ENCODE measurements at places on chromosomes 16 and 17.

DNA sequence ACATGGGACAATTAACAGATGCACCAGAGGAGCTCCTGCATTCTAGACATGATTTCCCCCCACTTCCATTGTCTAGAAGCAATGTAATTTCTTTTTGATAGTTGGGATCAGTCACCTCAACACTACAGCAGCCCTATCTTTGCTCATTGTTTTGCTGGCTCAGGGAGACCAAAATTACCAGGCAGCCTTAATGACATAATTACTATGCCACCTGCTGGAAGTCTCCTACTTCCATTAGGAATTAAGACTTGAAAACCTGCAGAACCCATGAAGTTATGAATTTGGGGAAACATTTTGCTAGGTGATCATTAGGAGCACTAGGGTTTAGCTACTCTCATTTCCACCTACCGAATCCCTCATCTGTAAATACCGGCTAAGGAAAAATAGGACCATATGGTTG lies 312.0 kb upstream of the CA10 start:
- no peak for DNase-seq

- DNase-seq = no peak
These were observed 195.1 kb downstream of the CCDC182 start for GRCh38 chr17:57550016-57550415.

DNA sequence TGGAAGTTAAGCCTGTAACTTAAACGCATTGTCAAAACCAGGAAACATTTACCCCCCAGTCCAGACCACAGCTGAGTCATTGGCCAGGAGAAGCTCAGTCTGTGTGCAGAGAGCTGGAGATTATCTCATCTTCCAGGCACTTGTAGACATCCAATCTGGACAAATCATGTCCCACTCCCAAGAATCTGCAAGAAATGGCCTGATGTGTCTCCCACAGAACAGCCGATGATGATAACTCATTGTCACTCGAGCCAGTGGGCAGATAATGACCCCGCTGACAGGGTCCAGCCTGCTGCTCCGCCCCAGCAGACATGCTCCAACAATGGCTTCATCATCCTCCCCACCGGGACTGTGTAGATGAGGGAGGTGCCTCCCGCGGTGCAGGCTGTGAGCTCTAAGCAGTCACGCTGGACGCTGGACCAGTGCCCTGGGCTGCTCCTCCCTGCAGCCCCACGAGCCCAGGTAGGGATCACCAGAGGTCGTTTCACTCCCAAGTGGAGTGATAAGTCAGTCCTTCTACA lies 322.5 kb downstream of the C16orf95 start:
- DNase-seq = no peak

GRCh38 chr17:8153031-8153451 lies 837 bp upstream of the PER1 start:
- DNase-seq = no peak

DNA sequence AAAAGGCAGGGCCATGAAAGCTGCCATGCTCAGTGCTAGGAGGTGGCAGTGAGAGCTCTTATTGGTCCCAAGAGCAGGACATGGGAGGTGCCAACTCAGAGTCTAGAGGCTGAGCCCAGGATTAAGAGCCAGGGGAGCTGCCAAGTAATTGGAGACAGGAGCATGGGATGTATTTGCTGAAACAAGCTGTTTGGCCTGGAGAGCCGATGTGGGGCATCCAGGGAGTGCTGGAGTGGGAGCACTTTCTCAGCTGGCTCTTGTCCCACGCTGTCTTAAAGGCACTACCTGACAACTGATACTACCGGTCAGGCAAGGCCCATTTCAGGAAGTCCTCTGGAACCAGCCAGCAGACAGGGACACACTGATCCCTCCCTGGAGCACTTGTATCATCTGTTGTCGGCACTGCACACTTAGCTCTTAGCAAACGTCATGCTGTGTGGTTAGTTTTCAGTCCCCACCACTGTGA lies 19.3 kb downstream of the ANKFN1 start:
- DNase-seq = no peak

DNA sequence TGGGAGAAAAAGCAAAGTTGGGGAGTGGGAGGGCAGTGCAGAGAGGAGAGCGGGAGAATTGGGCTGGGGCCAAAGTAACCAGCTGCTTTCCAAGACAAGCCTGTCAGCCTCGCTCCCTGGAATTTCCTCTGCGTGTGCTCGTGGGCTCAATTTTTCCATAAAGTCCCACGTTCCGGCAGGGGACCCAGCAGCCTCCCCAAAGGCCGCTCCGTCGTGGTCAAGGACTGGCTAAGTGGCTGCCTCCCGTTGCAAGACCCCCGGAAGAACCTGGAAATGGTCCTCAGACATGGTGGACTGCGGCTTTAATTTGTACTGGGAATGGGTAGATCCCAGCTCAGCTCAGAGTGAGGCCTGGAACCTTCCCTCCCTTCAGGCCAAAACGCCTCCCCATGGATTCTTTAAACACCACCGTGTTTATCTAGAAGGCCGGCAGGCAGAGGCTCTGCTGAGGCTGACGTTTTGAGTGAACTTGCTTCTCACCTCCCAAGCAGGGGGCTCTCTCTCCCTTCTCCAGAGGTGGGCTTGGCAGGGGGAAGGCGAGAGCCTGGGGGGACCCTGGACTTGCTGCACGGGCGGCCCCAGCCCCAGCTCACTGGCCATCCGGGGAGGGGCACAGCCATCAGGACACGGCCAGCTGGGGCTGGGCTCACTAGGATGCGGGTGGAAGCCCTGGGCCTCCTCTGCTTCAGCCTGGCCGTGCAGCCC lies 190.0 kb downstream of the C16orf95 start:
- no peak for DNase-seq

DNA sequence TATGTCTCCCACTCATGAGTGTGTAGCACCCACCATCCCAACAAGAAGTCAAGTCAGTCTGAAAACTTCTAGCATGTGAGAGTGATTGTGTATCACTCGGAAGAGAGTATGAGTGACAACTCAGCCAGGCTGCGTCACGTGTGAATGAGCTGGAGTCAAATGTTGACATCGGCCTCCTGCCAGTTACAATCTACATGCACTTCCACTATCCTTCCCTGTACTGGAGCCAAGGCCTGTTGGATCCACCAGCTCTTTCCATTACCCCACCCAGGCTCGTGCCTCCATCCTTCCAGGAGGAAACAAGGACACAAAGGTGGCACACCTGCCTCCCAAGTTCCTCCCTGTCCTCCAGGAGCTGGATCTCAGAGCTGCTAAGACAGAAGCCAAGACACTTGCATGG lies 64.5 kb downstream of the ASIC2 start:
- no peak for DNase-seq

DNA sequence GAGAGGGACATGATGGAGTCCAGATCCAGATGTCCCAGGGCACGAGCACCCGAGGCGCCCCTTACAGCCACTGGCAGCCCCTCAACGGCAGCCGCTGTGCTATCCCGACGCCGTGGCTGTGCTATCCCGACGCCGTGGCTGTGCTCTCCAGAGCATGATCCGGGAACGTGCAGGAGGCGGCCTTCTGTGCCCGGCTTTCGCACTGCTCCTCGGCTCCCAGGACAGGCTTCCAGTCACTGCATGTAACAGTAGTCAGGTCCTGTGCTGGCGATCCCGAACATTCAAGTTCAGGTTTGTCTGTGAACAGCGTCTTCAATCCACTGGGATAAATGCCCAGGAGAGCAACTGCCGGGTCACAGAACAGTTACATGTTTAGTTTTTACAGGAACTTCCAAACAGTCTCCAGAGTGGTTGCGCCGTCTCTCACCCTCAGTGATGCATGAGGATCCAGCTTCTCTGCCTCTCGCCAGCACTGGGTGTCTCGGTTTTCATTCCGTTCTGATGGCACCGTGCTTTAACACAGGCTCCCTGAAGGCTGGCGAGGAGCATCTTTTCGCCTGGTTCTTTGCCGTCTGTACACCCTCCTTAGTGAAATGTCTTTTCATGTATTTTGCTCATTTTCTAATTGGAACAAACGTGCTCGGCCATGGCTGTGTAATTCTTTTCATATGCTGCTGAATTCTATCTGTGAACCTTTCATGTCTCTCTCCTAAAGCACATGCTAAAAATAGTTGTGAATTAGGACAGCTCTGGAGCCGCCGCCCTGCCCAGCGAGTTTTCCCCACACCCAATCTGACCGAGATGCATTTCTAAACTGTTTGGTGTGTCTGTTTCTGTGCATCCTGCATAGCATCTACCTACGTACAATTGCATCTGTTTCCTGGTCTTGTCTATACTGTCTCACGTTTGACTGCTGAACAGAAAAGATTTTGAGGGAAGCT lies 72.6 kb upstream of the METRNL start:
- no peak for DNase-seq

DNA sequence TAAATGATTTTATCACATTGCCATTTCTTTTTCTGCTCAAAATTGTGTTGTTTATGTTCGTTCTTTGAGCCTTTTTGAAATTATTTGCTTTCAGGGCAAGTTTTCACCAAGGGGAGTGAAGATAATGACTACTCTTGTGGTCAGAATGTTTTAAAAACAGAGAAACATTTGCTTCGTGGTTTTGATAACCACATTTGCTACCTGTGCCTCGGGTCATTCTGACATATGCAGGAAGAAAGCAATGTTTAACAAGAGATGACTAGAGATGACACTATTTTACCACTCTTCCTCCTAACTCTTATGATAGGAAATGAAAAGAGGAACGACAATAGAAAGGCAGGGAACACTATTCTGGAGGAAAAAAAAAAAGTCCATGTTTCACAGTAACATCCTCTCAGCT lies 1496.5 kb upstream of the GOT2 start:
- no peak for DNase-seq

- DNase-seq = no peak
These were observed 8.9 kb upstream of the NME1 start for GRCh38 chr17:51144266-51145022.

GRCh38 chr16:74830648-74831047 lies 56.0 kb upstream of the FA2H start:
- no peak for DNase-seq

GRCh38 chr16:12339686-12340085 lies 363.2 kb downstream of the SNX29 start:
- no peak for DNase-seq

DNA sequence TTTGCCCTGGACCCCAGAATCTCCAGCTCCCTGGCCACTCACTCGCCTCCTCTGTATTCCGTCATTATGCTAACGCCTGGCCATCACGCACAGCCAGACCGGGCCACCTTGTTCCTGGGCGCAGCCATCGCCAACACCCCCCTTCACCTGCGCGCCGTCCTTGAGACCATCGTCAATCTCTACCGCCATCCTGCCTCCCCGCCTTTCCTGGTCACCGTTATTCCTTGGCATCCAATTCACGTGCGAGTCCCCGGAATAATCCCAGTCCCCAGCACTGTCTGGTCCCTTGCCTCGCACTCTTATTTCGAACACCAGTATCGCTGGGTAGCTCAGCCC lies 541 bp downstream of the VKORC1 start:
- DNase-seq = no peak

GRCh38 chr16:6926341-6926740 lies 406.3 kb upstream of the RBFOX1 start:
- no peak for DNase-seq

GRCh38 chr16:1946495-1947368 lies 3.7 kb upstream of the MSRB1 start:
- no peak for DNase-seq

GRCh38 chr17:62159994-62160393 lies 94.9 kb upstream of the MED13 start:
- DNase-seq = no peak

GRCh38 chr17:48624118-48624517 lies 2.0 kb downstream of the HOXB9 start:
- DNase-seq = no peak

DNA sequence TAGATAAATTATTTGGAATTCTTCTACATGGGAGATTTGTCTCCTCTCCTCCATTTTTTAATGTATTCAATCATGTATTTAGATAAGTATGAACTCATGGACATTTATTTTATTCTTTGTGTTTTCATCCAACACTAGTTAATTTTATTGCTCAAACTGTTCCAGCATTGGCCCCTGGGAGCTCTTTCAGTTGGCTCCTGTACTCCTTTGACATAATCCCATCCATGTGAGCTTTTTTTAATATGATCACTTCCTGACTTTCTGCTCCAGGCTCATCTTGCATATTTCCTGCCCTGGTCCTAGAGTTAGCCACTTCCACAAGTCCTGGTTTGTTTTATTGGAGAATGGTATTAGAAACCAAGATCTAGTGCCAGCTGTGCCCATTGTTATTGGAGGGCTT lies 419.0 kb upstream of the CDH11 start:
- no peak for DNase-seq

All from stimulated activated CD8-positive, alpha-beta memory T cell treated with anti-CD3 and anti-CD28 coated beads, Interleukin-4, amount 100 ng/mL, for 1 hour (primary cell).